ENCODE measurements at places on chromosomes 4 and X. TPM values are rescaled to one million over a fixed set of nuclear protein-coding genes. Genes with fewer than 3 reads are reported as not detected.

DNA sequence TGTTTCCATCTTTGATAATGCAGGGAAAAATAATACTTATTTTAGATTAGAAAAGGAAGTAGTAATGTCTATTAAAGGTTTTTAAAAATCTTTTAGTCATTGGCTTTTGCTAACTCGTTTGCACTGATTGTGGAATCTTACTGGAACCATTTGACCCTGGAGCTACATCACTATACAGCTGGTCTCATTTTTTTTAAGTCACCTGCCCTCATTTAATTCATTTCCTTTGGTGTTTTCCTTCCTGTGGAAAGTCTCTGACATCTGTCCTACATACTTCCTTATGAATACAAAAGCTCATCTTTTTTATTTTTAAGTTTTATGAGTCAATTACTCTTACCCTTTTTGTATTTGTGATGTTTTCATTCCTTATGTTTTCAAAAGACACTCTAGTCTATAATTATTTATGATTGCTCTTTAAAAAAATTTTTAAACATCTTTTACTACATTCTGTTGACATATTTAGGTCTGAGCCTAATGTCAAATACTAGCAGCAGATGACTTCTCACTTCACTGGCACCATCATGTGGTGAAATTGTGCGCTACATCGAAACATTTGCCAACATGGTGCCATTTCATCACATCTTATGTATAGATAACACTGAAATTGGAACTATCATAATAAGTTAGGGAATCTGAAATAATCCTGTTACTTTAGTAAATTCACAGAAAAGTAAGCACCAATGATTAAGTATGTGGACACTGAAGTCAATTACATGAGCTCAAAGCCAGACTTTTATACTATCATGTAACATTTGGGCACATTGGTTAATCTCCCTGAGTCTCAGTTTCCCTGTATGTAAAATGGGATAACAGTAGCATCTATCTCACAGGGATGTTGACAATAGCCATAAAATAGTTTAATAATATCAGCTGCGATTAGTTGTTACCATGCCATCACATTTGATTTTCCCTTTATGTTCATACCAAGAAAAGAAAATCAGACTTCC is 9.4 kb upstream of the MMAA start:
- H3K27ac ChIP-seq = no peak overlapping the region
- no peaks in the 10 kb centered on the region for H3K4me1 ChIP-seq
- H3K36me3 ChIP-seq = no peaks in the 10 kb centered on the region
- H3K27me3 ChIP-seq = no peaks in the 10 kb centered on the region

GRCh38 chrX:327660-328126 is 9.1 kb upstream of the GTPBP6 start:
- no peaks in the 10 kb centered on the region for H3K36me3 ChIP-seq
- H3K27ac ChIP-seq = no peak overlapping the region
- H3K4me1 ChIP-seq = peaks cover 9% of the 10 kb centered on the region
- DNase-seq = peak; percentile 57
- H3K27me3 ChIP-seq = peaks cover 12% of the 10 kb centered on the region
- H3K4me3 ChIP-seq = no peak overlapping the region

The SMIM10L2A gene
- 2.0 TPM for total RNA-seq

DNA sequence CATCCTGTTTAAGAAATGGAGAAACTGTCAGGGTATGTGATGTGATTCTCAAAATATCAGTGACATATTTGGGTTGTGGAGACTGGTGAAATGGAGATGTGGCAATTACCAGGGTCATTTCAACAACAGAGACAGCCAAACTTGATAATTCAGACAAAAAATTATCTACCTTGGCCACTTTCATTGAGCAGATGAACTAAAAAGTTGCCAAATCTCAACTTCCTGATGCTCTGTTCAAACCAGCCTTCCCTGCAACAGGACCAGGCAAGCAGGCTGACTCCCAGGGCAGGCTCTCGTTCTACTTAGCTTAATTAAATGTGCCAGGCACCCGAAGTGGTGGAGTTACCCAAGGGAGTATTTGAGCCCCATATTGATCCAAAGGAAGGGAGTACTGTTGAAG is 199.6 kb downstream of the AFF2 start:
- DNase-seq = no peak
- no peak overlapping the region for H3K27ac ChIP-seq
- H3K27me3 ChIP-seq = no peaks in the 10 kb centered on the region
- H3K4me1 ChIP-seq = no peaks in the 10 kb centered on the region

The SAGE1 gene
- not detected for total RNA-seq

- no peak for DNase-seq
- no peaks in the 10 kb centered on the region for H3K4me1 ChIP-seq
- H3K27me3 ChIP-seq = no peaks in the 10 kb centered on the region
- H3K36me3 ChIP-seq = no peaks in the 10 kb centered on the region
- H3K4me3 ChIP-seq = no peak overlapping the region
Observed at GRCh38 chrX:33086886-33087285, 124.5 kb downstream of the DMD start.

The HSD17B13 gene
- 1.7 TPM for total RNA-seq

GRCh38 chr4:14864365-14865030 is 137.8 kb upstream of the CPEB2 start:
- no peaks in the 10 kb centered on the region for H3K27me3 ChIP-seq
- H3K4me1 ChIP-seq = peaks cover 6% of the 10 kb centered on the region
- no peak for DNase-seq
- H3K36me3 ChIP-seq = no peaks in the 10 kb centered on the region

DNA sequence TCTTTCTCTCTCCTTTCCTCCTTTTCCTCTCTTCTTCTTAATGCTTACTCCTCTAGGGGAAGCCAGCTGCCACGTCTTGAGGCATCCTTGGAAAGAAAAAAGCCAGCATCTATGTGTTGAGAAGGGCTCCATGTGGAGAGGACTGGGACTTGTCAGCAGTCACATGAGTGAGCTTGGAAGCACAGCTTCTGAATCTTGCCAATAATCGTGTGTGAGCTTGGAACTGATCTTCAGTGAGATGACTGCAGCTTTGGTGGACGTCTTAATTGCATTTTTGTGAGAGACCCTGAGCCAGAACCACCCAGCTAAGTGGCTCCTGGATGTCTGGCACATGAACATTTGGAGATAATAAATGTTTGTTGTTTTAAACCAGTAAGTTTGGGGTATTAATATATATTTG is 371.7 kb downstream of the SLITRK2 start:
- no peaks in the 10 kb centered on the region for H3K36me3 ChIP-seq
- H3K4me1 ChIP-seq = no peaks in the 10 kb centered on the region
- no peak for DNase-seq
- H3K4me3 ChIP-seq = no peak overlapping the region
- no peaks in the 10 kb centered on the region for H3K27me3 ChIP-seq
